ENCODE measurements at places on chromosomes 6 and 20. TPM values are rescaled to one million over a fixed set of nuclear protein-coding genes. Genes with fewer than 3 reads are reported as not detected.

TREML2 gene
- not detected for total RNA-seq

GRCh38 chr20:57530327-57530981, 5.5 kb upstream of the CTCFL start:
- no peak for DNase-seq

SDCBP2 gene
- total RNA-seq: 6.0 TPM

DNA sequence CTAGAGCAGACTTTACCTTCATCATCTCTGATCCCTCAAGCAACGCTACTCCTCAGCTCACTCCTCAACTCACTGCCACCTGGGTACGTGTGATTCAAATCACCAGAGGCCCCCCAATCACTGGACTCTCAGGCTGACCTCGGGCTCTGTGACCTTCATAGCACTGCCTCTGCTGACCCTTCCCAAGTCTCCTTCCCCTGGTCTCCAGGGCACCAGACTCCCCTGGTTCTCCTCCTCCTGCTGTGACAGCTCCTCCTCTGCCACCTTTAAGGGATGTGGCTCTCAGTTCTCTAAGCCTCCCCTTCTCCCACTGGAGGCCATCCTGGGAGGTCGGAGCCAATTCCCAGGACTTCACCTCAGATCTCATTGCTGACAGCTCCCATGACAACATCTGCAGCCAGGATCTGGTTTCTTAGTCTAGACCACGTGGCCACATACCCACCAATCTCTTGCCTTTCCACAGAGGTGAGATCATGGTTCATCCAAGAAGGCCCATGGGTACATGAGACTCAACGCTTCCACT, 90.4 kb downstream of the NFATC2 start:
- DNase-seq: no peak

DNA sequence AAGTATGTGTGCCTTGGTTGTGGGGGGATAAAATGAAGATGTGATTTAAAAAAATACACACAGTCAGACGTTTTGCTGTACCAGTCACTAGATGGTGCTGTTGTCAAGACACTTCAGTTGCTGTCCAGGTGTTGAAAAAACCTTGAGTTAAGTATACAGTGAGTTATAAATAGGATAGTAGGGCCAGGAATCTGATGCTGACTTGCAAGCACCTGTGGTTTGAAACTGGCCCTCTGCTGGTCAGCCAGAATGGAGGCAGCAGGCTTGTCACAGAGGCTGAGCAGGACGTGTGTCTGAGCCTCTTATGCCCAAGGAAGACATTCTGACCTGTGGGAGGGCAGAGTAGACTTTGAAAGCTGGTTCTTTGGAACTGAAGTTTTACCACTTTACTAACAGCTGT, 27.8 kb downstream of the RNF8 start:
- DNase-seq: peak; percentile 73

GRCh38 chr20:33798444-33798843, 12.7 kb upstream of the CHMP4B start:
- no peak for DNase-seq

- peak; percentile 18 for DNase-seq
Measured at GRCh38 chr20:13418263-13419229, 197.5 kb downstream of the ISM1 start.

DNA sequence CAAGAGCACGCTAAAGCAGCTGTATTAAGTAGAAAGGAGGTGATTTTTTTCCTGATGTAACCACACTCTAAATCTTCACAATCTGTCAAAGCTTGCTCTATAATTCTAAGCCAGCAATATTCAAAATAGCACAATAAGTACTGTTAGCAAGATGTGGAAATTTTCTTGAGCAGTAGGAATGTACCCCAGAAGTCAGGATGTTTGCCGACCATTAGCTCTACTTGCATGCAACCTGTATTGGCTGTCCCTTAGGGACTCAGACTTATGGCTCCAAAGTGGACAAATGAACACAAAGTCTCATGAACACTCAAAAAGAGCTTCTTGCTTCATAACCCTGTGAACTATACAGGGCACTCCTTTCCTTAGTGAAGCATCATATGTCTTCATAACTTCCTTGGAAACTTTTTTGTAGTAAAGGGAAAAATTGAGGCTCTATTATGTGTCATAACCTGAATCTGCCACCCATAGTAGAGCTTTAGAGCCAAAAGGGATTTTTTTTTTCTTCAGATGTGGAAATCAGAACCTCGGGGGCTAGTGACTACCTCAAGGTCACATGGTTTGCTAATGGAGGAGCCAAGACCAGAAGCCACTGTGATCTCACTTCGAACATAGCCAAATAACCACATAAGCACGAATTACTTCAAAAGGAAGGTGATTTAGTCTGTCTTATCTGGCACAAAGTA, 54.5 kb downstream of the ADGRG6 start:
- no peak for DNase-seq

- no peak for DNase-seq
Measured at GRCh38 chr6:166441325-166442078, 58.8 kb upstream of the MPC1 start.

DNA sequence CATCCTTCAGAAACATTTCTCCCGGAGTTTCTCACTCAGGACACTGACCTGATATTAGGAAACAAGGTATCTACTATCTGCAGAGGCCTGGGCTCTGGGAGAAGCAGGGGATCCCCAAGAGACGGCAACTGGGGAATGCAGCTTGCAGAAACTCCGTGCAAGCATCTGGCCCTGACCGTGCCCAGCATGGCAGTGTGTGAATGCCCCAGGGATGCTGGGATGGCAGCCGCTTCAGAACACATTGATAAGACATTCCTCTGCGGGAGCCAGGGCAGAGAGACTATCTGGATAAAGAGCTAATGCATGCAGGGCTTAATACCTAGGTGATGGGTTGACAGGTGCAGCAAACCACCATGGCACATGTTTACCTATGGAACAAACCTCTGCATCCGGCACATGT, 55.4 kb downstream of the NFATC2 start:
- DNase-seq: no peak

DNA sequence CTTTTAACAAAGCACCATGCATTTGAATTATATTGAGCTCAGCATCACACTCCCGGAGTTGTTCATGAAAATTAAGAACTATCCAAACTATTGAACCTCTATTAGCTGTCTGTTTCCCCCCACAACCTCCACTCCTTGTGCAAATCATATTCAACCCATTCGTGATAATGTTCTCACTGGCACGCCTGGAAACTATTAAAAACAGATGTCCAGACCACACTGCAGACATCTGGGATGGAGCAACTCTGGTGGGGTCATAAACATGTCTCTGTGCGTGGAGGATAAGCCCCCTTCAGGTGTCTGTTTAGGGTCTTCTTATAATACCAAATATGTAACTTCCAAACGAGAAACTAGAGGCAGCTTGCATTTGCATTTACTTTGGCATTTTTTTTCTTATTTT, 193.7 kb downstream of the TFAP2A start:
- DNase-seq: no peak

PMEPA1 gene
- 1.9 TPM for total RNA-seq

OLIG3 gene
- not detected for total RNA-seq

EIF2S2 gene
- total RNA-seq: 151 TPM

DNA sequence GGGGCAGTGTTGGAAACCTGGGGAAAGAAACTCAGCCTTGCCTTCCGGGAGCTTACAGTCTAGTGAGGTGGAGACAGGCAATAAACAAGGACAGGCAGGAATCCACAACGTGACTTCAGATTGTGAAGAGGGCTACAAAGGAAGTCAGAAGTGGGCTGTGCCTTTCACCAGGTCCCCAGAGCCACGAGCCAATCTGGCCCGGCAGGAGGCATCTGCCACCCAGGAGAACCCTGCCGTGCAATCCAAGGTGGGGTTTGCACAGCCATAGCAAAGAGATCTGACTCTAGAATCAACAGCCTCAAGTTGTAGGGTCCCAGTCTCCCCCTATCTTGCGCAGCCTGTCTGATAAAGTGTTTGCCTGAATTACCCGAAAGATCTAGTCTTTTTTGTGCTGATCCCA, 5.5 kb downstream of the SLC32A1 start:
- DNase-seq: no peak

GRCh38 chr6:35027807-35028206, 113.3 kb downstream of the TCP11 start:
- DNase-seq: no peak

ZNFX1 gene
- 47.0 TPM for total RNA-seq

DNA sequence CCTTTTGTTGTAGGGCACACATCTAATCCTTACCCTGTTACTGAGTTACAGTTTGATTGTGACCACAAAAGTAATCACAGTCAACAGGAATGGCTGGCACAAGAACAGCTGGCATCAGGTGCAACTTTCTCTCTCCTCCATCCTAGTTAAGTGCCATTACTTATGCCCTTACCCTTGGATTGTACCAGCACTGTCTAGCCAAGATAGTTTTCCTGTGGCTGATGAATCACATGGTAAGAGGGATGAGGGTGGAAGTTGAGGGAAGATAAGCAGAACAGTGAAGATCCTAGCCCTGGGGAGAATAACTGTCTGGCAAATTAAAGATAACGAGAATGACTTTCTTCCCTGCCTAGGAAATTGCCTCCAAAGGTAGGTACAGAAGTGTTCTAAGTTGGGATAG, 42.0 kb downstream of the RNF217 start:
- no peak for DNase-seq

GRCh38 chr20:41152108-41152757, 14.9 kb downstream of the PLCG1 start:
- peak; percentile 36 for DNase-seq

GRCh38 chr20:25695532-25696370, 902 bp downstream of the ZNF337 start:
- peak; percentile 10 for DNase-seq

DNA sequence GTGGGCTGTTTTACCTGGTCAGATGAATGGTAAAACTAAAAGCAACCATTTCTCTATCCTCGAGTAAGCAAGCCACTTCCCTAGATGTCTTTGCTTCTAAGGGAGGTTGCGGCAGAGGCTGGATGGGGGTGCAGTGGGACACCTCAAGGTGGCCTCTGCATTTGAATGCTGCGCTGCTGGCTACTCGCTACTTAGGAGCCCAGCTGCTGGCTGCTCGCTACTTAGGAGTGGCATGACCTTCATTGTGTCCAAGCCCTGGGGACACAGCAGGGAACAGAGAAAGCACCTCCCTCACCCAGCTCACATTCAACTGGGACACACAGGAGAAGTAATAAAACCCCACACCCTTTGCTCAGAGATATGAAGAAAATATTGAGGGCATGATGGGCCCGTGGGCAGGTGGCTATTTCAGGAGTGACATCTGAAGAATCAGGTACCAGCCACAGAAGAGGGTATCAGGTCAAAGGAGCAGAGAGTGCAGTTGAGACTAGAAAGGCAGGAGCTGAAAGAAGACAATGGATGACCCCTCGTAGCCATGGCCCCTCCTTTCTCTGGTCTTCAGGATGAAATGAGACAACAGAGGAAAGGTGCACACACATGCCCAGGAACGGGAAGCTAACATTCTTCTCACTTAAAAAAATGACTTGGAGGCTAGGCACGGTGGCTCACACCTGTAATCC, 149.4 kb downstream of the ZMYND8 start:
- no peak for DNase-seq
